ENCODE measurements at places on chromosomes 3 and 15.
A peak's percentile ranks its signal among the peaks of the same experiment; 100 is the strongest.

DNA sequence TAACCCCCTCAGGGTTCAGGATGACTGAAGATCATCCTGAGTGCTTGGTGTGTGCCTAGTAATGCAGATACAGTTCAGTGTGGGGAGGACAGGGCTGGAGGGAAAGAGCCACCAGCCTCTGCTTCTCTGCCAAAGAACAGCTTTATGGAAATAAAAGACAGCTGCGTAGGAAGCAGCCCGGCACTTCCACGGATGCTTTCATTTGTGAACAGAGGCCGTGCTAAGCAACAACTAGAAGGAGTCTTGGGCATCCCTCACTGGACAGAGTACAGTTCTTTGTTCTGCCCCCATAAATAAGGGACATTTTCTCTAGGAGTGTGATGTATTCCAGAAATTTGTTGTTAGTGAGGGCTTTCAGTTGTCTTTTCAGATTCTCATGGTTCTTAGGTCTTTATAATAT is 194.8 kb upstream of the RGMA start:
- H3K4me3 ChIP-seq, result no peak overlapping the region
- H3K27me3 ChIP-seq, result no peaks in the 10 kb centered on the region
- no peak for DNase-seq
- no peak overlapping the region for H3K27ac ChIP-seq
- no peaks in the 10 kb centered on the region for H3K36me3 ChIP-seq

DNA sequence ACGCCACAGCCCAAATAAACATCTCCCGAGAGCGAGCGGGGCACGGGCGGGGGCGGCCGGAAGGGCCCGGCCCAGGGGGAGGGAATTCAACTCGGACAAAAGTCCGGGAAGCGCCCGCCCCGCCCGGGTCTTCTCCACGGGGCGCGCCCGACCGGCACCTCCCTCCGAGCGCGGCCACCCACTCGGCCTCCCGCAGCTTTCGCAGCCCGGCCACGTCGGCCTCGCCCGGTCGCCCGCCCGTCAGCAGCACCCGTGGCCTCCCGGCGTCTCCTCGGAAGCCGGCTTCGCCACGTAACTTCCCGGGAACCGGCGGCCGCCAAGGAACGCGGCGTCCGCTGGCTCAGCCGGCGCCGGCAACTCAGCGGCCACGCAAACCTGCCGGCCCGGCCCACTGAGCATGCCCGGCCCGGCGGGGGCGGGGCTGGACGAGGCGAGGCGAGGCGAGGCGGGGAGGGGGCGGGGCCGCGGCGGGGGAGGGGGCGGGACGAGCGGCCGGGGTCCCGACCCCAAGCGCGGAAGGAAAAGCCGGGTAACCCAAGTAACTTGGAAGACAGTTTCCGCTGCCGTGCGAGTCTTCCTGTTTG is at the start of gene TJP1:
Gene TJP1, minus strand, starts transcription at position 369 of the 584 bp plus-strand sequence. CDS start 440 bp downstream, outside the sequence.
- peak within 1 kb of the TSS; percentile 96 for H3K4me3 ChIP-seq
- H3K27me3 ChIP-seq, result no peaks in the 10 kb centered on the region
- peaks cover under 1% of the 10 kb centered on the region for H3K4me1 ChIP-seq
- peak within 1 kb of the TSS; percentile 93 for H3K27ac ChIP-seq

- DNase-seq, result no peak
- H3K4me3 ChIP-seq, result no peak overlapping the region
- H3K27ac ChIP-seq, result no peak overlapping the region
- H3K36me3 ChIP-seq, result no peaks in the 10 kb centered on the region
- H3K27me3 ChIP-seq, result no peaks in the 10 kb centered on the region
Measured at GRCh38 chr3:143483214-143483613, 363.6 kb downstream of the CHST2 start.

DNA sequence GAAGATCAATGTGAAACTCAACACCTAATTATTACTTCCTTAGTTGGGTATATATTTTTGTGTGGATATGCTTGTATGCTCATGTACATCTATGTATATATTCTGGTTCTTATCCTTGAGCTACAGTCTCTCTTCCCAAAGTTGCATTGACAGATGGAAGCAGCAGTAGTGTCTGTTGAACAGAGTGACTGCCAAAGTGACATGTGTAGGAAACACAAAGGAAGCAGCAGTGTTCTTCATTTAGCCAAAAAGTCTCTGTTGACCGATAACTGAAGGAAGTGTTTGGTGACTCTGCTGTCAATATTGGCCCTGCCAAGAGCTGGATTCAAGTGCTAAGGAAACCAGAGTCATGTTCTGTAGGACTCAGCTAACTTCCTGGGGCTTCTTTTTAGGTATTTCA is 123.8 kb downstream of the C3orf70 start:
- H3K36me3 ChIP-seq, result peaks cover 19% of the 10 kb centered on the region
- no peaks in the 10 kb centered on the region for H3K27me3 ChIP-seq
- H3K27ac ChIP-seq, result no peak overlapping the region
- H3K4me3 ChIP-seq, result no peak overlapping the region
- H3K4me1 ChIP-seq, result no peaks in the 10 kb centered on the region
- DNase-seq, result no peak
